Endothelial cell of umbilical vein (primary cell): ENCODE measurements at places on chromosomes 12 and 14. TPM values are rescaled to one million over a fixed set of nuclear protein-coding genes. Genes with fewer than 3 reads are reported as not detected.

DNA sequence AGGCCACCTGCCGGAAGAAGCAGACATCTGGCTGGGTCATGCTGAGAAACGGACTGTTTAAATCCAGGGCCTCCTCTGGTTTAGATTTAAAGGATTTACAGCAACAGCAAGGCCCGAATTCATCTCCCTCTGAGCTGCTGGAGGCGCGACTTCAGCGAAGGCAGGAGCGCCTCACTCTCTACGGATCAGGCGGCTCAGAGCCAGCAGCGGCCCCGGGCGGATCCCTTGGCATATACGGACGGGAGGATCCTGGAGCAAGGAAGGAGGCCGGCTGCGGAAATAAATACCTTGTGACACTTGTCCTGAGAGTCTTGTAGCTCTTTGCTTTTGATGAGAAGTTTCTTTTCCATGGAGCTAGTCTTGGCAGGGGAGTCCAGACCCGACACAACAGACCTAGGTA, 92.4 kb downstream of the CIT start:
- no peak for DNase-seq
- peaks cover 5% of the 10 kb centered on the region for H3K36me3 ChIP-seq
- H3K27me3 ChIP-seq, result no peaks in the 10 kb centered on the region
- no peak overlapping the region for H3K27ac ChIP-seq
- H3K4me1 ChIP-seq, result no peaks in the 10 kb centered on the region
- no peak overlapping the region for H3K4me3 ChIP-seq

The CKB gene
- total RNA-seq, result 2.4 and 4.0 TPM in 2 replicates

The CLEC4A gene
- 0.86 and 0.95 TPM in 2 replicates for total RNA-seq

GRCh38 chr12:49027846-49028555, 9.4 kb upstream of the PRKAG1 start:
- DNase-seq, result no peak
- H3K36me3 ChIP-seq, result peaks cover 37% of the 10 kb centered on the region
- no peaks in the 10 kb centered on the region for H3K4me1 ChIP-seq
- no peak overlapping the region for H3K27ac ChIP-seq

DNA sequence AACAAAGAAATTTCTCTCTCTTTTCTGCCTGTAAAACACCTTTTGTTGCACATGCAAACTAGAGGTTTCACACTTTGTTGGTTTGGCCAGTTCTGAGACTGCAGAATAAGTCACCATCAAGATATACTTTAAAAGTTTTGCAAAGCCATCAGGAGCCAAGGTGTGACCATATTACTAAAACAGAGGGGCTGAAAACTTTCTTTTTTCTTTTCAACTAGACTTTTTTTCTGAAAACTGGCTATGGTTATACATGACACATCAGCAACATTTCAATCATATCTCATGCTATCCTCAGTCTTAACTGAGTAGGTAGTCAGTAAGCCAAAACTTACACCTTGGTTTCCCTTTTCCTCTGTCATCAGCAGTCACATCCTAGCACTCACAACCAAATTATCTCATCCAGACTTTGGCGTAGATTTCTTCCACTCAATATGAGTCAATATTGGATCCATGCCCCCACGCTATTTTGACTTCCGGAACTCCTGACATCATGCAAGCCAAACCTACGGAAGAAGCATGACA, 4.1 kb upstream of the IFNG start:
- no peak for DNase-seq
- H3K4me1 ChIP-seq, result no peaks in the 10 kb centered on the region
- H3K27me3 ChIP-seq, result no peaks in the 10 kb centered on the region
- H3K27ac ChIP-seq, result no peak overlapping the region

DNA sequence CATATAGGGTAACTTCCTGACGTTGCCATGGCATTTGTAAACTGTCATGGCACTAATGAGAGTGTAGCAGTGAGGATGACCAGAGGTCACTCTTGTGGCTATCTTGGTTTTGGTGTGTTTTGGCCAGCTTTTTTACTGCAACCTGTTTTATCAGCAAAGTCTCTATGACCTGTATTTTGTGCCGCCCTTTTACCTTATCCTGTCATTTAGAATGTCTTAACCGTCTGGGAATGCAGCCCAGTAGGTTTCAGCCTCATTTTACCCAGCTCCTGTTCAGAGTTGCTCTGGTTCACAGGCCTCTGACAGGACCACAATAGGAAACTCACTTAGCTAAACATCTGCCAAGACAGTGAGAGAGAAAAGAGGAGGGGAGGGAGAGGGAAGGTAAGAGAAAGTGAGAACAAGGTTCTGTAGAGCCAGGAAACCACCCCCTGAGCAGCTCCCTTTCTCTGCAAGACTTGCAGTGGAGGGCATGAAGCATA, 64.8 kb upstream of the PLEKHG3 start:
- peaks cover 10% of the 10 kb centered on the region for H3K27me3 ChIP-seq
- no peak overlapping the region for H3K4me3 ChIP-seq
- no peaks in the 10 kb centered on the region for H3K36me3 ChIP-seq
- DNase-seq, result no peak
- H3K27ac ChIP-seq, result no peak overlapping the region
- H3K4me1 ChIP-seq, result no peaks in the 10 kb centered on the region

The TAS2R20 gene
- 2.2 and 3.3 TPM in 2 replicates for total RNA-seq

The TRPV4 gene
- 8.8 and 12.3 TPM in 2 replicates for total RNA-seq

The LARP4 gene
- 59.4 and 69.6 TPM in 2 replicates for total RNA-seq
